ENCODE measurements at places on chromosomes 4 and X. TPM values are rescaled to one million over a fixed set of nuclear protein-coding genes. Genes with fewer than 3 reads are reported as not detected.

DNA sequence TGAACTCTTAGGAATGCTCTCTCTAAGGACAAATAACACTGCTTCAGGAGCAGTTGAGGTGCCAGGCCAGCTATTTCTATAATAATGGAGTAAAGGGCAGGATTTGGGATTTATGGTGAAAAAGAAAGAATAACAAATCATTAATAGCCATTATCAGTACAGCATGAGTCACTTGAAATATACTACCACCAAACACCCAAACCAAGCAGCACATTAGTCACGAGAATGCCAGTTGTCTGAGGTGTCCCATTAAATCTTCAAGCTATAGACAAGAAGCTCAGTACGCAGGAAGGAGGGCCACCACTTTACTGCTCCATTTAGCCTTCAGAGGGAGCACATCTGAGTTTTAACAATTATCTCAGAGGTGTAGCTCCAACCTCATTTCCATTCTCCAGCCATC, 106.8 kb upstream of the MAGEA10 start:
- peak; percentile 47 for DNase-seq

DNA sequence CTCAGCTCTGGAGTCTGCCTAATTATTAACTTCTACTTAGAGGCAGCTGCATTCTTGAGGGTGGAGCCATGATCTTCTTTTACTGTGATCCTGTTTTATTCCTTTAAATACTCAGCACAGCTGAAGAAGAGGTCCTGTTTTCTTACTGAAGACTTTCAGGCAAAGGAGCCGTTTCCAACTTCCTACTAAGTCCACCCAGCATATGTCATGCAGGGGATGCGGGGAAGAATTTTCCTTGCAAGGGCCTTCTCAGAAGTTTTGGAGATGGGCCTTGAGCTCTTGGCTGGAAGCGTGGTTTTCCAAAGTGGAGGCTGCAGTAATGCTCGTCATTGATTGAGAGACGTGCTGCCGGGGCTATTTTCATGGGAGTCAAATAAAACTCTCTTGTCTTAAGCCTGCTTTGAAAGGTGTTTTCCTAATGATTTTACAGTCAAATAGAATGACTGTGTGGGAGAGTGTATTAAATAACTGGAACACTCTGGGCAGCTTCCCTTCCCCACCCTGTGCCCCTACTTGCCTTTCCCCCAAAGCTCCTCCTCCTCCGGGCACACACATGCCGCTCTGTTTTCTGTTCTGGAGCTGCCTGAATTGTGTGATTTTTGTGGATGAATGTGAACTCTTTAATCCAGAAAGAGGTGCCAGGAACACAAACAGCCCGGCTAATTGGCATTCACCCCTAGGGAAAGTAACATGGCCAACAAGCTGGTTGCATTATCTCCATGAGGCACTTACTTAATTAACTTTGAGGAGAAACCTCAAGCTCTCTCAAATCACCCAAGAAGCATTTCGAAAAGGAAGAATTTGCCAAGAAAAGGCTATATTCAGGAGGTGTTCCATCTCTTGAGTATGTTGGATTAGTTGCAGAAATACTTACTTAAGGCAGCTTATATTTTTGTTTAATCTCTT, 28.1 kb downstream of the FGF2 start:
- peak; percentile 45 for DNase-seq

GRCh38 chrX:149715468-149715867, 3.6 kb downstream of the MAGEA11 start:
- DNase-seq, result no peak

GRCh38 chr4:25172961-25173915, 13.0 kb upstream of the SEPSECS start:
- DNase-seq, result peak; percentile 99

DNA sequence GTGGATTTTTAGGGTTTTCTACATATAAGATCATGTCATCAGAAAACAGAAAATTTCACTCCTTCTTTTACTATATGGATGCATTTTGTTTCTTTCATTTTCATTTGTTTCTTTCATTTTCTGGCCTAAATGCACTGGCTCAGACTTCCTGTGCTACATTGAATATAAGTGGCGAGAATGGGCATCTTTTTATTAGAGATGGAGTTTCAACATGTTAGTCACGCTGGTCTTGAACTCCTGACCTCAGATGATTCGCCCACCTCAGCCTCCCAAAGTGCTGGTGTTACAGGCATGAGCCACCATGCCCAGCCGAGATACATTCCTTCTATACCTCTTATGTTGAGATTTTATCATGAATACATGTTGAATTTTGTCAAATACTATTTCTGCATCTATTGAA, 61.8 kb downstream of the BRWD3 start:
- peak; percentile 24 for DNase-seq

The SASH3 gene
- not detected for total RNA-seq

The MAGEB1 gene
- not detected for total RNA-seq

The USP17L15 gene
- total RNA-seq, result not detected

GRCh38 chrX:80388206-80388605, 32.0 kb upstream of the TENT5D start:
- DNase-seq, result no peak

The AKAP4 gene
- total RNA-seq, result not detected

- DNase-seq, result peak; percentile 12
These were observed 31.2 kb downstream of the LGI2 start for GRCh38 chr4:24999392-25000089.

The GYPA gene
- not detected for total RNA-seq

- DNase-seq, result peak; percentile 87
These were observed 250.4 kb upstream of the JADE1 start for GRCh38 chr4:128558896-128559679.

- DNase-seq, result no peak
These were observed 446 bp upstream of the UBE2A start for GRCh38 chrX:119573840-119574393.

DNA sequence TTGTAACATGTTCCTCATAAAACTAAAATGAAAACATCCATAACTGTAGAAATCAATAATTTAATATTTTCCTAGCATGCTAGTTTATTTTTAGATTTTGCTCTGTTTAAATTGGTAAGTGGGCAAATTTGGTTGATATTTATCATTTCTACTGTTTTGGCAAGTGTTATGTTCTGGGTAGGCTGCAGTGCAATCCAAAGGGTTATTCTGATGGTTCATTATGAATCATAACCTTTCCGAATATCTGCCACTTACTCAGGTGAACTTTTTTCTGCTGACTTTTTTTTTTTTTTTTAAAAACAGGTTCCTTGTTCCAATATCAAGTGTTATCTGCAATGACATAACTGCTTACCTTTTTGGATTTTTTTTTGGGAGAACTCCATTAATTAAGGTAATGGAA, 52.0 kb downstream of the CDS1 start:
- no peak for DNase-seq

The CCDC120 gene
- 0.51 TPM for total RNA-seq

- DNase-seq, result peak; percentile 61
These were observed 1646.4 kb upstream of the ADGRL3 start for GRCh38 chr4:59553721-59554091.

The CCNB3 gene
- total RNA-seq, result 0.51 TPM

GRCh38 chr4:140943486-140944198, 187.5 kb upstream of the TBC1D9 start:
- peak; percentile 91 for DNase-seq

DNA sequence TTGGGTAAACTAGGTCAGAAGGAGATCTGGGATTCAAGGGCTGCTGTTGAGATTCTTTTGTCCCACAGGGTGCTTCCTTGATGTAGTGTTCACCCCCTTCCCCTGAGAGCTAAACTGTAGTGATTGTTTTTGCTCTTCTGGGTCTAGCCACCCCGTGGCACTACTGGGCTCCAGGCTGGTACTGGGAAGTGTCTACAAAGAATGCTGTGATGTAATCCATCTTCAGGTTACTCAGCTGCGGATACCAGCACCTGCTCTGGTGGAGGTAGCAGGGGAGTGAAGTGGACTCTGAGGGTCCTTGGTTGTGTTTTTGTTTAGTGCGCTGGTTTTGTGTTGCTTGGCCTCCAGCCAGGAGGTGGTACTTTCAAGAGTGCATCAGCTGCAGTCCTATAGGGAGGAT, 365.5 kb downstream of the ZNF674 start:
- no peak for DNase-seq

DNA sequence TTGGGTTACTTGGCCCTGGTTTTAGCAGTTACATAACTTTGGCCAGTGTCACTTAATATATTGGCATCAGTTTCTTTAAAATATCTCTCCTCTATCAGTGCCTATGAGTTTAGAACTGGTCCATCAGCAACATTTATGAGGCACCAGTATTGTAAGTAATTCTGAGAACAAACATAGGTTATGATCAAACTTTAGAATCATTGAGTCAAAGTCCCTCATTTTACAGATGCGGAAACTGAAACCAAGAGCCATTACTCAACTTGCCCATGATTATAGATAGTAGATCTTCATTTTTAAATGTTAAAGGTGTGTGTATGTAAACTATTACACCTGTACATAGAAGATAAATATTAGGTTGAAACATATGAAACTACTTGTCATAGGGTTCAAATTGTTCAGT, 4.5 kb downstream of the NIPAL1 start:
- no peak for DNase-seq

GRCh38 chr4:182893047-182893446, 24.1 kb downstream of the DCTD start:
- DNase-seq, result no peak

DNA sequence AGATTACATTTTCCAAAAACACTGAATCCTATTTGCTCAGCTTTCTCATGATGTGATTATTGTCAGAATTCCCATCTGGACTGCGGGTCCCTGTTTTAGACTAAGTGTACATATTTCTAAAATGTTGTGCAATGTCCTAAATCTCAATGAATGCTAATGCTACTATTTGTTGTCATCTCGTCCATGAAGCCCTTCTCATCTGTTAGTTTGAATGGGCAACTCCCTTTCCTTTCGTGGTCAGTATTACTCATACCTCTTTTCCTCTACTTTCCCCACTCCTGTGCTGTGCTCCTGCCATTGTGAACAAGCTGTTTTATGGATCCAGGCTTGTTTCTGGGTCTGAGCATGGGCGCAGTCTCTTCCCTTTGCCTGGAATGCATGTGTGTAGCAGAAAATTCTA, 91.0 kb downstream of the MID1 start:
- DNase-seq, result peak; percentile 39

DNA sequence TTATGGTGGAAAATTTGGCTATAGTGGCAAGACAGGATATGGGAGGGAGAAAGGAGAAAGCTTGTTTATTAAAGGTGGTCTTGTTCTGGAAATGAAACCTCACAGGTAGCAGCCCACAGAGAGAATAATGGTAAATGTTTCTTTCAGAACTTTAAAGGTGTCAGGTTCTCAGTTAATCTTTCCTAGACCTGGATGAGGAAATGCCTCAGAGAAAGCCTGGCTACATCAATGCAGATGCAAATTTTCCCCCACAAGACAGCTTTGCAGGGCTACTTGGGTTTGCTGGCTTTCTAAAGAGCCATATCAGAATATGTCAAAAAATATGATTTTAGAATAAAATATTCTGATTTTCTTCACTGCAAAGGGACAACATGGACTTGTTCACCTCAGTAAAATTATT, 715.0 kb downstream of the FAM133A start:
- DNase-seq, result no peak

DNA sequence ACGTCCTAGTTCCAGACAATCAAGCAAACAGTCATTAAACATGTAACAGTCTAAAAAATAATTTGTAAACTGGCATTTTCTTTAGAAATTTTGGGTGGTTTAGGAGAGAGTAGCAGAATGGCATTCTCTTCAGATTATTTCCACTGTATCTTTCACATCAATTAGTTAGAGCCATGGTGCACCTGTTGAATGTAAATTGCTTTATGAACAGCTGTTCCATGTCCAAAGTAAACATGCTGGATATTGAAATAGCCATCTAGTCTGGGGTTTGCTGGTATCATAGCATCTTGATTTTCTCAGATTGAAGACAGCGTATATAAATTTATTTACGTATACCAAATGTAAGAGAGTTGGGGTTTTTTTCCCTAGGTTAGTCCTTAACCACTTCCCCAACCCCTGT, 143.6 kb downstream of the RCHY1 start:
- no peak for DNase-seq

GRCh38 chrX:88612870-88613329, 134.1 kb upstream of the CPXCR1 start:
- DNase-seq, result no peak

DNA sequence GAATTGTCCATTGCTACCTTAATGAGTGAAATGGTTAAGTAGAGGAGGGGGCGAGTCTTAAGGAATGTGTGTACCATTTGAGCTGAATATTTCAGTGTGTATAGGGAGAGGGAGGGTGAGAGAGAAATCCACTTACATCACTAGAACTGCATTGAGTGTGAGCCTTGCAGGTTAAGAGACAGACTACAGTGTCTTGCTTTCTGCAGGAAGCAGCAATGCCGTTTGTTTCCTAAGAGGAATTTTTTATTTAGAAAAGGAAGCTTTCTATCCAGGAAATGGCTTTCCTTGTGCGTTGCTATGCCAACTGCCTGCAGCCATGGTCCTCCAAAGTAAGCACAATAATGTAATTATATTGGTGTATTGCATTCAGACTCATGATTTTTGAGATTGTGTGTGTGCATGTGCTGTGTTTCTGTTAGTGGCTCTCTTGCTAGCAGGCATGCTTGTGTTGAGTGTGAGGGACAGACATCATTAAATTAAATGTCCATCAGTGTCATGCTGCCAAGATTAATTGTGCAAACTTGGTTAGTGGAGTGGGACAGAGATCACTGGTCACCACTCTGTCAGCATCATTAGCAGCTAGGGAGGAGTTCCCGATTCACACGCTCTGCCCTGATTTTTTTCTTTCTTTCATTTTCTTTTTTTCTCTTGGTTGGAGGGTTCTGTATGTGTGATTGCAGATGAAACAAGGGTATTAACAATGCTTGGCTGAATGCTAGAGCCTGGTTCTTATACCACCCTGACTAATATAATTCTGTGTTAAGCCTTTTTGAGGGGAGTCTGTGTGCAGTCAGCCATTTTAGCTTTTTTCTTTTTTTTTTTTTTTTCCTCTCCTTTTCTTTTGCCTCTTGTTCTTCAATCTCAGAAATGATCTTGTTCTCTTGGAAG, 164.3 kb downstream of the RAPGEF2 start:
- DNase-seq, result peak; percentile 49

The HSFX2 gene
- total RNA-seq, result 0.26 TPM

The ZFP42 gene
- total RNA-seq, result 0.26 TPM

The RGN gene
- 23.8 TPM for total RNA-seq

The ARSJ gene
- 30.8 TPM for total RNA-seq

The FAT4 gene
- 17.8 TPM for total RNA-seq

The C4orf36 gene
- total RNA-seq, result 2.8 TPM

The PABPC4L gene
- 0.77 TPM for total RNA-seq

DNA sequence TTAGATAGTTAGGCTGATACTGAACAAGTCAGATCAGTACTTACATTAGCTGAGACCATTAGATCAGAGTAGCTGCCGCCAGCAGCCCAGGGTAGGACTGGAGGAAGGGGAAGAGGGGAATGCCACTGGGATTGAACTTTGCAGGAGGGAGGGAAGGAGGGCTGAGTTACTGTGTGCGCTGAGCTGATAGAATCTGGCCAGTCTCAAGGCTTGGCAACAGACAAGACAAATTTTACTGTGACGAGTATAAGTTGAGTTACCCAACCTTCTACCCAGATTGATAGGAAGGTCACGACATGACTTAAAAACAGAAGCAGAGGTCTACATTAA, 372.1 kb downstream of the OPHN1 start:
- no peak for DNase-seq

GRCh38 chr4:129978315-129978714, 882.4 kb downstream of the C4orf33 start:
- DNase-seq, result no peak

GRCh38 chr4:113344100-113344499, 294.6 kb downstream of the ANK2 start:
- no peak for DNase-seq

All from fibroblast of lung (primary cell).